ENCODE measurements at places on chromosomes 5 and 9.

DNA sequence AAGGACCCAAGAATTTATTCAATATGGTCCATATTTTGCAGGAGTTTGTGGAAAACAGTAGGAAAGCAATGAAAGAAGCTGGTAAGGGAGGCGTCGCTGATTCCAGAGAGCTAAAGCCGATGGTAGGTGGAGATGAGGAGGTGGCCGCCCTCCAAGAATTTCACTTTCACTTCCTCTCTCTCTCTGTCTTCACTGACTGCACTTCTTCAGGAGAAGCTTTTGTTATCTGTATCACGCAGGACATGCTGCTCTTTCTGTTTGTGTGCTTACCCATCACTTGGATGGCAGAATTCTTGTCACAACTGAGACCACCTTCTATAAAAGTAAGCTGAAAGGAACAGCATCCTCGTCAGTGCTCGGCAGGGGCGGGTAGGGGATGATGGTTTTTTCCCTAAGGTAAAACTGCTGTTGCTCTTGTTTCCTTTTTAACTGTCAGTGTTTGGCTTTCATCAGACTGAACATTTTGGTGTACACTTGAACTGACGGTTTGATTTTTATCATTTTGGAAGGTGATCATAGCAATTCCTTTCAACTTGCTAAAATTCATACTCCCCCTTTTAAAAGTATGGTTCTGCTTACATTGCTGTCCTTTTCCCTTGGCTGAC, 62.4 kb upstream of the FSD1L start:
- no peak for DNase-seq

DNA sequence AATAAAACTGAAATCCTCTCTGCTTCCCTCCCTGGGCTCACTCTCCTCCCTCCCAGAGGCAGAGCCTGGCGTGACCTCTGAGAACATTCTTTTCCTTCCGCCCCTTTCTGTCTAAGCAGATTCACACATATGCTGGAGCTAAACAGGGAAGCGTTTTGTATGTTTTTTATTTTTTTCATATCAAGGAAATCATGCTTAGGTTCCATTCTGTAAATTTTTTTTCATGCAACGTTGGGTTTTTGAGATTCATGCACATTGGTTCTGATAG, 20.2 kb upstream of the BARHL1 start:
- no peak for DNase-seq

- DNase-seq, result peak; percentile 74
Measured at GRCh38 chr9:92100237-92100911, 14.8 kb downstream of the SPTLC1 start.

DNA sequence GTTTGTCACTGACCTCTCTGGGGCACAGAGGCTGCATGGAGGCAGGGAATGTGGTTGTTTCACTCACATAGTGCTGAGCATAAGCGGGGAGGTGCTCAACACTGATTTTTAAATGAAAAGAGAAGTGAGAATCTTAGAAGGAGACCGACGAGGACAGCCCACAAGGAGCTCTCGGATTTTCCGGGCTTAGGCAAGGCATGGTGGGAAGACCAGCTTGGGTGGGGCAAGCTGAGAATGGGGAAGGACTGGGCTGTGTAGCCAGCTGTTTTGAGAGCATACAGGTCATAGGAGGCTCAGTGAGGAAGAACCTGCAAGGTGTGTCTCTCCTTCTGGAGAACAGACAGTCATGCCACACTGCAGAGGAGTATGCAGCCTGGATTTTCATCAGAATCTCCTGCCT, 86.0 kb upstream of the TNFSF8 start:
- no peak for DNase-seq

GRCh38 chr9:79735023-79735779, 163.4 kb downstream of the TLE4 start:
- DNase-seq, result no peak

GRCh38 chr9:71483436-71483835, 284.9 kb downstream of the CEMIP2 start:
- no peak for DNase-seq

- DNase-seq, result peak; percentile 73
Measured at GRCh38 chr9:106929471-106930177, 66.7 kb downstream of the ZNF462 start.

DNA sequence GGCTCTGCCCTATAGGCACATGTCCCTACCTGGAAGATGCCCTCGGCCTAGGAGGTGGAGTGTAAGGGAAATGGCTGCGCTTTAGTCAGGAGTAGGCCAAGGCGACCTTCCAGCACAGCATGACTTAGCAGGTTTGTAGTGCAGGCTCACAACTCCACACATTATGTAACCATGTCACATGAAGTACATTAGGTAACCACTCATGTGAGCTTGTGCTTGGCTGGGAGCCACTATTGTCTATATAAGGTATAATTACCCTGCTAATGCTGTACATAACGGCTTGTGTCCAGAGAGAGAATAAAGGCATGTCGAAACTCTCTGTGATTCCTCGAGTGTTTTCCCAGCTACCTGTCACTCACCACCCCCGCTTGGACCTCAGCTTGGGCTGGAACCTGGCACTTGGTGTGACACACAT, 74.9 kb downstream of the CAMK4 start:
- no peak for DNase-seq

- DNase-seq, result no peak
Measured at GRCh38 chr9:127253446-127253845, 11.1 kb upstream of the GARNL3 start.

- no peak for DNase-seq
Measured at GRCh38 chr5:72296256-72296655, 23.8 kb downstream of the MRPS27 start.

GRCh38 chr5:160556846-160557245, 135.2 kb downstream of the PTTG1 start:
- peak; percentile 22 for DNase-seq

DNA sequence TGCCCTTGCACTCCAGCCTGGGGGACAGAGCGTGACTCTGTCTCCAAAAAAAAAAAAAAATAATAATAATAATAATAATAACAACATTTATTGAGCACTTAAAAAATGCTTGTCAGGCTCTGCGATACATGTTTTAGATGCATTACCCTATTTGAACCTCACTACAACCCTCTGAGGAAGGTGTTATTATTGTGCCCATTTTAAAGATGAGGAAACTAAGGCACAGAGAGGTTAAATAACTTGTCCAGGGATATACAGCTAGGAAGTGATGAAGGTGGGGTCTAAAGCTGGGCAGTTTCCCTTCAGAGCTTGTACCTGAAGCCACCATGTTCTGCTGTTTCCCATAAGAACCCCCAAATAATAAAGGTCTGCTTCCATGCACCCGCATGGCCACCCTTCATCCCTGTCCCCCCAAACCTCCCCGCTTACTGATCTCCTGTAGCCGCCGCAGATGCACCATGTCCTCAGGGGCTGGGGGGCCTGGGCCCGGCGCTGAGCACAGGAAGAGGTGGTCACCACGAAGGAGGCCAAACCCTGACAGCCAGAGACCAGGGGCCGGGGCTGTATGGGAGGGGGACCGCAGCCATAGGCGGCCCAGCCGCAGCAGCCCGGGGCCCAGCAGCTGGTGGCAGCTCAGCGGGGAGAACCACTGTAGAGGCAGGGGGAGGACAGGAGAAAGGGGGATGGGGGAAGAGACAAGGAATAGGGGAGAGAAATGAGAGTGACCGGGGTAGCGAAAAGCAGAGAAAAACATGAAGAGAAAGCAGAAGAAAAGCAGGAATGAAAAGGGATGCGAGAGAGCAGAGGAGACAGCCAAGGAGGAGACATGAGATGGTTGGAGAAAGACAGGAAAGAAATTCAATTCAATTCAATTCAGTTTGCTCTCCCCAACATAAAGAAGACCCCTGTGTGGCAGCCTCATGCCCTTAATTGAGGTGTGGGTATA, 15.1 kb upstream of the FCHSD1 start:
- DNase-seq, result no peak

DNA sequence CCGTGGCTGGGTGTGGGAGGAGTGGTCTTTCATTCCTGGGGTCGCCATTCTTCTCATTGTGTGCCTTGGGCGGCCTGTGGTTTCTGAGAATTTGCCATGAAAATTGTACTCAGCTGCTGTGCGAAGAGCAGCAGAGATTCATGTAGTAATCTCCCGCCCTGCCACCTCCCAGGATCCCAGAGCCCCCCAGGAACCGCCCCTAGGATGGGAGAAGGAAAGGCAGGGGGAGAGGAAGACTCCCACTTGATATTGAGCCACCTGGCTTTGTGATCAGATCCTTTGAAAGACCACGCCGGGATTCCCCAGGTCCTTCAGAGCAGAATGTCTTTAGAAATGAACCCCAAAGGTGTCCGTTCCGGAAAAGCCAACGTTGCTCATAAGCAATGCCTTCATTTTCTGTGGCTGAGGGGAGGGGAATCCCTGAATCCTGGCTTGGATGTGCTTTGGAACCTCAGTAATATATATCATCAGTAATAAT, 27.6 kb downstream of the NEURL1B start:
- no peak for DNase-seq

- DNase-seq, result no peak
Measured at GRCh38 chr5:175711472-175712312, 53.8 kb downstream of the HRH2 start.

- no peak for DNase-seq
Measured at GRCh38 chr5:124439609-124440008, 306.8 kb downstream of the ZNF608 start.

DNA sequence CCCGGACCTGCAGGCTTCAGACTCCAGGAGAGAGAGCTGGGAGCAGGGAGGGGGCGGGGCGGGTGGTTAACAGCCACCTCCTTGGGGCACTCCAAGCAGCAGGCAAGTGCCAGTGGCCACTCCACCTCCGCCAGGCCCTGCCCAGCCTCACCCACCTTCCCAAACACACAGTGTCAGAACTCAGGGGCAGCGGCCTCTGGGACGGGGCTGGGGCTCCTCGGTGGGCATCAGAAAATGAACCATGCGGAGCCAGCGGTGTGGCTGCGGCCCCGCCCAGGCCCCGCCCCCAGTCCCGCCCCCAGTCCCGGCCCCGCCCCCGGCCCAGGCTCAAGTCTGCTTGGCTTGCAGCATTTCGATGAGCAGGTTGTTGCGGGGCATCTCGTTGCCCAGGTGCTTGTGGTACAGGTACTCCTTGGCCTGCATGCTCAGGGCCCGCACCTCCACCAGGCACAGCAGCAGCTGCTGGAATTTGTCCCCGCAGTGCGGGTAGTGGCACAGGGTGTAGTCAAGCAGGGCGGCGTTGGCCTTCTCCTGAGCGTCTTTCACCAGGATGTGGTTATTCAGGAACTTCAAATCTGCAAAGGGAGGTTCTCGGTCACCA, 24.7 kb downstream of the NR5A1 start:
- DNase-seq, result no peak

DNA sequence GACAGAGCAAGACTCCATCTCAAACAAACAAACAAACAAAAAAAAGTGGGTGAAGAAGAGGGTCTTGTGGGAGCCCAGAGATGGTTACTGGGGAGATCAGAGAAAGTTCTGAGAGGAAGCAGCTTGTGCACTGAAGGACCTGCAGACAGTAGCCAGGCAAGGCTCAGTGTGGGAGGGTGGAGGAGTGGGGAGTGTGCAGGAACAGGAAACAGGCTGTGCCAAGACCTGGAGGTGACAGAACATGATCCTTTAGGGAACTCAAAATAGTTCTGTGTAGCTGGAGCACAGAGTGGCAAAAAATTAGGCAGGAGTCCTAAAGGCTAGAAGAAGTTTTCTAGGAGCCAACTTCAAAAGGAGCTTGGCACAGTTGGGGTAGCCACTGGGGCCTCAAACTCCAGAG, 19.2 kb upstream of the NANS start:
- no peak for DNase-seq

- DNase-seq, result no peak
Measured at GRCh38 chr9:131370638-131371037, 23.2 kb upstream of the PRRC2B start.

DNA sequence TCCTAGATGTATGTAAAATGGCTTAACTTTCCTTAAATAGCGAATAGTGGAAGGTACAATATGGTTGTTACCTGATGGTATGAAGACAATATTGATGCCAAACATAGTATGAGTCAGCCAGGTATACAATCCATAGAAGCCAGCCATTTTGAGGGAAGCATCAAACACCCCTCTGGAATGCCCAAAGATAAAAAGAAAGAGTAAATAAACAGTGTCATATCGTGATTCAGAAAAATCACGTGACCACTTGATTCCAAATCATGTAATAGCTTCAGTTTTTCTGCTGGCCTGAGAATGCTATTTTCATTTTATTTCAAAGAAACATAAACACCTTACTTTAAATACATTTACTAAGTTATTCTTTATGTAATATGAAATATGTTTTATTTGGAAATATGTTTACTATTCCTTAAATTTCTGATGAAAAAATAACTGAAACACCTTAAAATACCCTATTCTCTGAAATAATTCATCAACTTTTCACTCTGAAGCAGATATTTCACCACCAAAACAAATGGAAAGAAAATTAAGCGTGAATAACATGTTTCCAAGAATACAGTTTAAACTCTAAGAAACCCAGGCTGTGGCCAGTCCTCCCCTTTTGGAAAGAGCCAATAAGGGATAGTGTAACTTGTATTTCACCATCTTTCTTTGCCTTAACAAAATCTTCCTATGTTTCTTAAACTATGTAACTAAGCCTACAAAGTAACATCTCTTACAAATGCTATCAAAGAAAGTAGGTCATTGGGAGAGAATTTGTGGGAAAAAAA, 24.8 kb upstream of the CTNNAL1 start:
- no peak for DNase-seq

DNA sequence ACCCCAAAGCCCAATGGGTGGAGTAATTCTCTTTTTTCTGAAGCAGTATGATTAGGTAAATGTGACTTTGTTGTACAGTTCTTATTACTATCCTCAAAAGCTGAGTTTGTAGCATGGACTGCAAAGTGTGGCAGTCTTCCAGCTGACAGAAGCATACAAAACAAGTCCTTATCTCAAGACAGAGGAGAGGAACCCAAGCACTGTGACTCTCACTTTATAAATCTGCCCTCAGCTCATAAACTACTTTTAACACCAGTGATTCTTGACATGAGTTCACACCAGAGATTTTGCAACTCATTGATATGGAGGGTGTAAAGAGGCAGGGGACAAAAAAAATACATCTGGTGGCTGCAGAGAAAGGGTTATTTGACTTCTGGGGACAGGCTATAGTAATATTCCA, 251.6 kb downstream of the NTRK2 start:
- DNase-seq, result no peak

DNA sequence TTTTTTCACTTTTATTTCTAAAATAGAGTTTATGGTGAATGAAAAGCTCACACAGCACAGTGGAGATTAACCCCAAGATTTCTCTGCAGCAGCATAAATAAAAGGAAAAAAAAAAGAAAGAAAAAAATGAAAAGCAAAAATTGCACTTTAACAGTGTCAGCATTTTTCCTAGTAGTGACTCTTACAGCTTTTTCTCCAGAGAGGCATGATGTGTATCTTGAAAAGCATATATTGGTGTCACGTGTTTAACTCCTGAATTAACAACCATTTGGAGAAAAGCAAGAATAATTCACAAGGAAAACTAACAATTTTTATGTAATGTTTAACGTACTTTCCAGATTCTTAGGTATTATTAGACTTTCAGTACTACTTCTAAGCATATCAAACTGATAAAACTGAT, 67.9 kb downstream of the ADGRV1 start:
- DNase-seq, result no peak

- no peak for DNase-seq
Measured at GRCh38 chr9:86659413-86660046, 287.8 kb downstream of the GAS1 start.

DNA sequence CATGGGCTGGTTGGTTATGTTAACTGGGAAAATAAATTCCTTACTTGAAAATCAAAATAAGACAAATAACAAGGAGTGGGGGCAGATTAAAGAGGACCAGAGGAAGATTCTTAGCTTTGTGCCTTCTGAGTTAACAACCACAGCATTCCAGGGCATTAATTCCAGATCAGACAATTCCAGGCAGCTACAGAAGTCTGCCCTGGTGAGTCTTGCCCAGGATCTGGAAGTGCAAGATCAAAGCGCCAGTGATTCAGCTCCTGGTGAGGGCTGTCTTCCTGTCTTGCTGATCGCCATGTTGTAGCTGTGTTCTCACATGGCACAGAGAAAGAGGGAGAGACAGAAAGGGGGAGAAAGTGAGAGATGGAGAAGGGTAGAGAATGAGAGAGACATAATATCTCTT, 65.6 kb downstream of the ANXA2R start:
- DNase-seq, result peak; percentile 64

Data from fibroblast of skin of scalp (primary cell).